ENCODE measurements at places on chromosomes 16 and 17.
A peak's percentile ranks its signal among the peaks of the same experiment; 100 is the strongest.

GRCh38 chr17:17484451-17484899 lies 7.7 kb downstream of the MED9 start:
- no peak for DNase-seq

- no peak for DNase-seq
Measured at GRCh38 chr16:86733546-86734254, 155.4 kb downstream of the FOXL1 start.

- no peak for DNase-seq
Measured at GRCh38 chr16:69397821-69398521, 12.2 kb upstream of the TERF2 start.

DNA sequence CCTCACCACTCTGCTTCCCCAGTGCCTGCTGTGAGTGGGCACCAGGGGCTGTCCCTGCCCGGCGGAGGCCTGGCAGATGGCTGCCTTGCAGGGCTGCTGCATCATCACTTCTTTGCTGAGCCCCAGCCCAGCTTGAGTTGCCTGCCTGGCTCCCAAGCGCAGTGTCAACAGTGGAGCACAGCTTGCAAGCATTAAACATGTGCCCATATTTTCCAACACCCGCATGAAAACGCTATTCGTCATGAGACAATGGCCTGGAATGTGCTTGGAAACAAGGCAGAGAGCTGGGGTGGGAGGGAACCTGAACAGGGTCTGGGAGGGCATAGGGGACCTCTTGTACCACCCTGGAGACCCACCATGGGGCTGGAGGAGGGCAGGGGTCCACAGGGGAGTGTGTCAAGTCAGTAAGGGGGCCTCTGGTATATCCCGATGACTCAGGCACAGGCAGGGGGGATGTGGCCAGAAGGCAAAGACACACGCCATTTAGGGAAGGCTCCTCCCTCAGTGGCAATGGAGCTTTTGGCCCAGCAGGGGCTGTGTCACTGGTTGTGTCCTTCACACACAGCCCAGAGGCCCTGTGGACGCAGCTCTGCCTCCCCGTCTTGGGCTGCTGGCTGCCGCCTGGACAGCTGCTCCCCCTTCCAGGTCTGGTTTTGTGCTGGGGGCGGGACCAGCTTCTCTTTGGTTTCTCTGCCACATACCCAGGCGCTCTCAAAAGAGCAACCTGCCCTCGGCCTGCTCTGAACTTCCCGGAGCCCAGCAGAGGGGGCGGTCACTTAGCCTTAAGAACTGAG lies 17.4 kb upstream of the MTSS2 start:
- peak; percentile 31 for DNase-seq

DNA sequence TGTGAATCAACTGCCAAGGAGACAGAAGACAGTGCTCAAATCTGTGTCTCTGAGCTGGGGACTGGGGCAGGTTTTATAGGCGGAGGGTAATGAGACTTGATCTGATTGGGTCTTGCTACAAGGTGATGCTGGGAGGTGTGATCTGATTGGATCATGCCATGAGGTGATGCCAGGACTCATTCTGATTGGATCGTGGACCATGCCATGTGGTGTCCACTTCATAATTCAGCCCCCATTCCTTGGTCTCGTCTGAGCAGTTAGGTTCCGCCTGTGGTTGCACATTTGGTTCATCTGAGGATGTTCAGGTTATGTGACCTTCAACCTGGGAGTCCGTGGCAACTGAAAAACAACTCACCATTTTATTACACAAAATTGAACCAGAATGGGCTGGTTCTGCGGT lies 41.0 kb downstream of the OTOA start:
- no peak for DNase-seq

- DNase-seq, result no peak
Measured at GRCh38 chr17:83030432-83030831, 49.0 kb upstream of the METRNL start.

- no peak for DNase-seq
Measured at GRCh38 chr17:45195424-45195823, 26.3 kb upstream of the FMNL1 start.

DNA sequence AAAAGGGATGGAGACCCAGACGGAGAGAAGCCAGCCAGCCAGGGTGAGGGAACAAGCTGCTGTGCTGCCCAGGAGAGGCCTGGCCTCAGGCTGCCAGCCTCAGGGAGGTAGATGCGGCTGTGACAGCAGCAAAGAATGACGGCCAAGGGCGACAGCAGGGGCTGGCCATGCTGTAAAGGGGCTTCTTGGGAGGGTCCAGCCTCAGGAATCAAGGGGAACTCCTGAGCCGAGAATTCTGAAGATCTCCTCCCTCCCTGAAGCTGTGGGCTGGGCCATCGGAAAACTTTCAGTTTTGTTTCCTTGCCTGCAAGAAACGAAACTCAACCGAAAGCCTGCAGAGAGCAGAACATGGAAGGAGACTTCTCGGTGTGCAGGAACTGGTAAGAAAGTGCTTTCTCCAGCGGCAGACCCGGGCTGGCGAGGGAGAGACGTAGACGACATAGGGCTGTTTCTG lies at the start of gene XAF1:
TSS of gene XAF1 (plus strand) at position 316 of the 454 bp plus-strand sequence. CDS start at position 349, 33 bp downstream.
- no peak for DNase-seq

DNA sequence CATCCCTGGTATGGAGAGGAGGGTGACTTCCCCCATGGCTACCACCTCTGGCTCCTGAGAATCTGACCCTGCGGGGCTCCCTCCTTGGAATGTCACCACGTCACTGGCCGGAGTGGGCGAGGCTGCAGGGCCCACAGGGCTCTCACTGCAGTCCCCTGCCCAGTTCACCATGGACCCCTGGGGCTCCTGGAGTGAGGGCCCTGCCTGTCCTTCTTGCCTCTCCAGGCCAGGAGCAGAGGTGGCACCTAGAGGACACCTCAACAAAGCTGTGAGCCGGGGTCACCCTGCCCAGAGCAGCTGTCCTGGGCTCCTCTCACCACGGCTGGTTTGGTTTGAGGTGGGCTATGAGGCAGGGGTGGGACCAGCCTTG lies 67.8 kb upstream of the GNG13 start:
- DNase-seq, result no peak

GRCh38 chr17:17445296-17445924 lies 31.4 kb upstream of the MED9 start:
- no peak for DNase-seq

DNA sequence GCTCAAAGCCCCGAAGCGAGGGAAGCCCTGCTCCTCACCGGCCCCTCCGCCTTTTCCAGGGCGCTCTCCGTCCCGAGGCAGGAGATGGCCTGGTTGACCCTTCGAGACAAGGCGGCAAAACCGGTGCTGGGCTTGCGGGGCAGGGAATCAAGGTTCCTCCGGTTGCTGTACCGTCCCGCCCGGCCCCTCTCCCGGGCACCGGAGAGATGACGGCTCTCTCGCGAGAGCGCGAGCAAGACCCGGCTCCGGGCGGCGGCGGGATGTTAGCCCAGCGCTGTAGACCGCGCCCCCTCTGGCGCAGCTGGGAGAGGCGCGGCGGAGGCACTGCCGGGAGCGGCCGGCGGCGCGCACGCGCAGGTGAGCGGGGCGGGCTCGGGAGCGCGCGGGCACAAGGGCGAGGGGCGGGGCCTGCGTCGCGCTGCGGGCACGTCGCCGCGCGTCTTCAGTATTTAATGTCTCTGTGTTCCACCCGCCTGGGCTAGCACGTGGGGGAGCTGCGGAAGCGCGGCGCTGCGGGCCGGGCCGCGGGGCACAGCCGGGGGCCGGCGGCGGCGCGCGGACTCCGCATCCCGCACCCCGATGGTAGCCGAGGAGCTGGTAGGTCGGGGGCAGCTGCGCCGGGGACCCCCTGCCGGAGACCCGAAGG lies at the start of gene AKAP1:
TSS of gene AKAP1 (plus strand) at position 445 of the 646 bp plus-strand sequence. CDS start 20,219 bp downstream, outside the sequence.
- DNase-seq, result peak; percentile 97

DNA sequence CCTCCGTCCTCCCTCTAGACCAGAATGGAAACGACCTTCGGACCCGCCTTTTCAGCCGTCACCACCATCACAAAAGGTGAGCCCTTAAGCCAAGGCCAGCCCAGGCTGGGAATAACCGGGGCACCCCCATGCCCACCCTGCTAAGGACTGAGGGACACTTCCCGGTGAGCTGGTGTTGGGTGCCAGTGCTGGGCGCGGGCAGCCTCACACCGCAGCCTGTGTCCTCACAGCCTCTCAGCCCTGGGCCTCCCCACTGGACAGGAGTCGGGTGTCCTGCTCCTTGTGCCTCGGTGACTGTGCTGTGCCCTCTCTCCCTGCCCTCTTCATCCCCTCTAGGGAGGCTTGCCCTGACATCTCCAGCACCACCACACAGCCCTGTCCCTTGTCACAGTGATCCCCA lies 10.3 kb downstream of the TRAF7 start:
- DNase-seq, result no peak

DNA sequence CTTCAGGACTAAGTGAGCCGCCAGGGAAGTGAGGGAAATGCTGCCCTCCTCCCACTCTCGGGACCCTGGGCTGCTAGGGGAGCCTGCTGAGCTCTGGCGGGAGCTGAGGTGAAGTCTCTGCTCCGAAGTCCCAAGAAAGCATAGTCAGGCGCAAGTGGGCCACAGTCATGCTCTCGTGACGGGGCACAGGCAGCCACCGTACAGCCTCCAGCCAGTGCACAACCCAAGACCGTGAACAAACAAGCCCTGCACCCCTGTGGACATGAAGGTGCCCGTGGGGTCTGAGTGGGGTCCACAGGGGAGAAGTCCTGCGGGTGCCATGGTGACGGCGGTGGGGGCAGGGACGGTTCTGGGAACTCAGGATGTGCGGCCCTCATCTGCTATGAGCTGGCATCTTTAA lies 24.7 kb downstream of the ZNF276 start:
- no peak for DNase-seq

DNA sequence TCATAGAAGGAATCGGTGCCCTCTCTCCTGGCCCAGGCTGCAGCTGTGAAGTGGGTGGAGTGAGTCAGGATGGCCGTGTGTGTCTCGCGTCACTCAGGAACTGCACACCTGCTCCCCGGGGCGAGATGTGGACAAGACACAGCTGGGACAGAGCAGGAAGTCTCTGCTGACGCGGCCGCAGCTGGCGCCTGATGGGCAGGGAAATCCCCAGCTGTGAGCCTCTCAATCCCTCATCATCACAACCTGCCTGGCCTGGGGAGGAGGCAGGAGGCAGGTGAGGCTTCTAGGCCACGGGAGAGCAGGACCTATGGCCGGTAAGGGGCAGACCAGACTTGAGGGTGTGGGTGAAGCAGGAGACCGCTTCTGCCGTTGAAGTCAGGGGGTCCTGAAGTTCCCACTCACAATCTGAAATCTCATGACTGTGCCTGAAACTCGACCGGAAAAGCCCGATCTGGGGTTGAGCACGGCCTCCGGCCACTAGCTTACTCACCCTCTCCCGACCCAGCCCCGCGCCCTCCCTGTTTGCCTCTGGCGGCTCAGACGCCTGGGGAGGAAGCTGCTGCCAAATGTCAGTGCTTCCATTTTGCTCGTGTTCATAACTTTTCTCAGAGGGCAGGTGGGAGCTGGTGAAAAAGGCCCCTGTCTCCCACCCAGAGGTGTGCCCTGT lies 1.1 kb upstream of the TRPV3 start:
- peak; percentile 27 for DNase-seq

DNA sequence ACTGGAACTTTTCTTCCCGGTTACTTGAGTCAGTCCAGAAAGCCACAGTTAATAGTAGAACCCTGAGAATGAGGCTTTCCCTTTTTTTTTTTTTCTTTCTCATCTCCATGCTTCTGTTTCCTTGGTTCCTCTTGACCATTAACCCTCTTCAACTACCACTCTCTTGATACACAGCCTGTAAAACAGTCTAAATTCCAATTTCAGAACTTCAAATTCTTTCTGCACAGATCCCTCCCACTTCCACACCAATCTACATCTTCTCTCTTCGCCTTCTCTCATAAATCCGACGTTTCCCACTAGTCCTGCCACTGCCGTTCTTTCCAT lies 588 bp downstream of the METTL16 start:
- no peak for DNase-seq

DNA sequence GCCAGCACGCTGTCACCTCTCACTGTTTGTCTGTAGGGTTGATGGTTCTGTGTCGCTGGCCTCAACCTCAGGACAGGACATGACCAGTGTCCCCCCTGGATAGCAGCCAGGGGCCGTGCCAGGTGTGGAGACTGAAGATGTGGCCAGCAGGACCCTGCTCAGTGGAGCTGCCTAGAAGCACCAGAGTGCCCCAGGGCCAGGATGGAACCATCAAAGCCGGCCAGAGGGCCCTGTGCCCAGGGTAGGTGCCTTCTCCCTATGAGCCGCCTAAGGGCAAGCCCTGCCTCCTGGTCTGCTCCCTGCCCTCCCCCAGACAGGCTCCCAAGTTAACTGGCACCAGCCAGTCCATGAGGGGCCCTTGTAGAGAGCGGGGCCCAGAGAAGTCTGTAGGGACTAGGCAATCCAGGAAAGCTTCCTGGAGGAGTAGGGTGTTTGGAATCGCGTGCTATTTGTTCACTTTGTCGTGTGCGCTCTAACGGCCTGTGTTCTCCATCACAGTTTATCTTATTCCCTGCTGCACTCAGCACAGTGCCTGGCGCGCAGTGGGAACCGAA lies 546 bp upstream of the NDUFB10 start:
- DNase-seq, result no peak
